ENCODE measurements at places on chromosomes 12 and 14.

GRCh38 chr12:85076688-85077430 is 40.7 kb downstream of the LRRIQ1 start:
- DNase-seq: no peak

DNA sequence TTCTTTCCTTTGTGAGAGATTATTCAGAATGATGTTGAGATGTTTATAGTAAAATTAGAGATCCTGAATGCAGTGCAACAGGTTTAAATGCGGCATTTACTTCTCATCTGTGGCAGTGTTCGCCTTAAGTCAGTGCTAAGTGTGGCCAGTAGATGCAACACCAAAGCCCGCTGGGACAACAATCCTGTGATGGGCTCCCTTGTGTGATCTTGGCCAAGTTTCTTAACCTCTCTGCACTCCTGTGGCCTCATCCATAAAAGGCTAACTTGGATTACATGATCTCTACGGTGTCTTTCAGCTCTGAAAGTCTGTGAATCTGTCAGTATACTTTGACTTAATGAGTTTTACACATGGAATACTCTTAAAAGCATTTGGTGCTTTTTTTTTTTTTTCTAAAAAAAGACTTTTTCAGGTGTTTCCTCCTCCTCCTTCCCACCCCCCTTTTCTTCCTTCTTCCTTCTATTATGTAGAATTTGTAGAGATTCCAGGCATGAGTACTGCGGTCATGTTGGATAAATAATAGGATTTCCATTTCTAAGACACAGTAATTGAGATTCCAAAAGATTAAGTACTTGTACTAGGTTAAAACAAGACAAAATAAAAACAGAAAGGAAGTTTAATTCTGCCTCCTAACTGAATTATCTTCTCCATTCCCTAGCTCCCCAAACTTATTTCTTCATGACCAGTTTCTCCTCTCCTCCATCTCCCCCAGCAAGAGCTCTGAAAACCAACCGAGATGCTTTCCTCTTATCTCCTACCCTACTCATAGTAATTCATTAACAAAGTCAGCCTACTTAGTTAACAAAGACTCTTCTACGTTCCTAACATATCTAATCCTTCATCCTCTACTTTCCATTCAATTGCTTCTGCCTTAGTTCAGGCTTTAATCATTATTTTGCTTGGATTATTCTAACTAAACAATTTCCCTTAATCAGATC is 42.2 kb upstream of the NAV3 start:
- DNase-seq: no peak

DNA sequence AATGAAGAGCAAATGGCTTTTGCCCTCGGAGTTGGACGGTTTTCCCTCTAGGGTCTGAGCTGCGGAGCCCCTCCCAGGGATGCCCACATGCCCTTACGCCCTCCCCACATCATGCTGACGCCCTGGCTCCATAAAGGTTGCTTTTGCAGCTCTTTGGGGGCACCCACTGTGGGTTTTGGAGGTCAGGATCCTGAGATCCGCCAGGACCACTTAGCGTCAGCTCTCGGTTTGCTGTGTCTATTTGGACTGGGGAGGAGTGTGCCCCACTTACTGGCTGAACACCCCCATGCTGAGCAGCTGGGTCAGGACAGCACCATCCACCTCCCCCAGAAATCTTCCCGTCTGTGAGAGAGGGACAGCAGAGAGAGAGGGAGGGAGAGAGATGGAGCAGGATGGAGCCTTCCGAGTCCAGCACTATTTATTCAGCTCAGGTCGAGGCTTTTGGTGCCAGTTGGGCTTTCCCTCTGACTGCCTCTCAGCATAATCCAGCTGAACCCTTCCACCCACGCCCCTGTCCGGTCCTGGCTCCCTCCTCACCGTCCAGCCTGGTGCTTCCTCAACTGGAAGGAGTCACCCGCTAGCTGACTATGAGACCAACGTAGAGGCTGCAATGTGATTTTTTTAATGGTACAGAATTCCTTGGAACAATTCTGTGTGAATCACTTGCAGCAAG is 18.9 kb upstream of the LRTM2 start:
- no peak for DNase-seq

GRCh38 chr14:61699027-61699426 is 3.7 kb downstream of the HIF1A start:
- no peak for DNase-seq

GRCh38 chr12:69440016-69440415 is 30.2 kb upstream of the FRS2 start:
- DNase-seq: no peak

- peak; percentile 48 for DNase-seq
Observed at GRCh38 chr14:80996049-80996901, 40.9 kb downstream of the TSHR start.

- DNase-seq: no peak
Observed at GRCh38 chr12:127306604-127307215, 960.3 kb upstream of the TMEM132C start.

- DNase-seq: no peak
Observed at GRCh38 chr12:112439769-112440168, 21.0 kb downstream of the PTPN11 start.

DNA sequence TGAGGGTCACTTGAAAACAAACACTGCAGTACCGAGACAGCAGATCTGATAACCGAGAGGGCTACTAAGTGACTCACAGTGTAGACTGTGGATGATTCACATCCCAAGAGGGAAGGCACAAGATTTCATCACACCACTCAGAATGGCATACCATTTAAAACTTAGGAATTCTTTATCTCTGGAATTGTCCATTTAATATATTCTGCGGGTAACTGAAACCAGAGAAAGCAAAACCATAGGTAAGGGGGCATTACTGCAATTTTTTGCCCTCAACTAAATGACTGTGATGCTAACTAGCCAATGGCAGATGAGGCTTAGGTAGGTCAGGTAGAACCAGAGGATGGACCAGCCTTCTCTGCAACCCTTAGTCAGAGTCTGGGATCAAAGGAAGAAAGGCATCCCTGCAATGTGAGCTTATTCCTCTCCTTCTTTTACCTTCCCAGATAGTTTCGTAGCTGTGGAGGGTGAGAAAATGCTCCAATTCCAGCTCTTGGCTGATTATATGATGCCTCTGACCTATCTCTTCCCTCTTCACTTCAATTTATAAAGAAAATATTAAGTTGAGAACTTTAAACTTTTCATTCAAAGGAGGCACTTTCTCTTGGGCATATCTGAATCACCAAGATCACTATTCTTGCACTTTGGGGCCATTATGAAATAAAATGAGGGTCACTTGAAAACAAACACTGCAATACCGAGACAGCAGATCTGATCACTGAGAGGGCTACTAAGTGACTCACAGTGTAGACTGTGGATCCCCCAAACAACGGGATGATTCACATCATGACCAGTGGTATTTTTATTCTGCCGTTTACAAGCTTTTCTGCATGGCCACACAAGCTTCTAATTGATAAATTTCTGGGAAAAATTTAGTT is 6.8 kb downstream of the ART4 start:
- no peak for DNase-seq

DNA sequence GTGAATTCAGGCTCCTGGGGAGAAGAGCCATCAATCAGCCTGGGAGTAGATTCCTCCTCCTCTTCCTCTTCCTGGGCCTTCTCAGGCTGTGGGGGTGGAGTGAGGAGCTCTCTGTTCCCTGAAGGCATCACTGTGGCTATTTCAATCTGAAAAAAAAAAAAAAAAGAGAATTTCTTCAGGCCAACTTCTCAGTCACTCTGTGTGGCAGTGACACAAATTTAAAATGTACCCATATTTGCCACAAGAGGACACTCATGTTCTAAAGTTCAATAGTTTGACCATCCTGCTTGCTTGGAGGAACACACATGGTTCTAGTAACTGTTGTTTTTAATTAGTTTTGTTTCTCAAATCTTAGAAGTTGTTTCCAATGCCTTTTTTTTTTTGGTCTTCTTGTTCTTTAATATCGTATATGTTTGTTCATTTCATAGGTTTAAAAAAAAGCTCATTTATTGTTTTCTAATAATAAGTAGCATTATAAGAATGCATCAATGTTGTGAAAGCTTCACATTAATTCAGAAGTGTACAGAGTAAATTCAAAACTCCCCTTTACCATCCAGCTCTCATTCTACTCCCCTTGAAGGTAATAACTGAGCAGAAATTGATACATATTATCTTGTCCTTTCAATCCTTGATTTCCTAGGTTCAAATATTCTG is 23.3 kb upstream of the CCER1 start:
- no peak for DNase-seq

DNA sequence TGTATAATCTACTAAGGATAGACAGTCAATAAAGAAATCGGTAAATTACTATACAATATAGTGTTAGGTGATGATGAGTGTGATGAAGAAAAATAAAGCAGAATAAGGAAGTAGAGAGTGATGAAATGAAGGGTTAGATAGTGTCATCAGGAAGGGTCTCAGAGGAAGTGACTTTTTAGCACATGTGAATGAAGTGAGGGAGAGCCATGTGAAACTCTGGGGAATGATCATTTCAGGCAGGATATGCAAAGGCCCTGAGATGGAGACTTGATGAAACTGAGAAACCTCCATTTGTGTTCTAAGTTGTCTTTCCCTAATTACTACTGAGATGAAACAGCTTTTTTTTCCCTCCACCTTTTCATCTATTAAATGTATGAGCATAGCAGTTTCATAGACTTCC is 19.4 kb upstream of the GNPTAB start:
- no peak for DNase-seq

GRCh38 chr12:3333583-3333982 is 157.4 kb upstream of the PRMT8 start:
- DNase-seq: no peak

GRCh38 chr12:112252184-112252583 is 126.8 kb downstream of the TRAFD1 start:
- DNase-seq: no peak

DNA sequence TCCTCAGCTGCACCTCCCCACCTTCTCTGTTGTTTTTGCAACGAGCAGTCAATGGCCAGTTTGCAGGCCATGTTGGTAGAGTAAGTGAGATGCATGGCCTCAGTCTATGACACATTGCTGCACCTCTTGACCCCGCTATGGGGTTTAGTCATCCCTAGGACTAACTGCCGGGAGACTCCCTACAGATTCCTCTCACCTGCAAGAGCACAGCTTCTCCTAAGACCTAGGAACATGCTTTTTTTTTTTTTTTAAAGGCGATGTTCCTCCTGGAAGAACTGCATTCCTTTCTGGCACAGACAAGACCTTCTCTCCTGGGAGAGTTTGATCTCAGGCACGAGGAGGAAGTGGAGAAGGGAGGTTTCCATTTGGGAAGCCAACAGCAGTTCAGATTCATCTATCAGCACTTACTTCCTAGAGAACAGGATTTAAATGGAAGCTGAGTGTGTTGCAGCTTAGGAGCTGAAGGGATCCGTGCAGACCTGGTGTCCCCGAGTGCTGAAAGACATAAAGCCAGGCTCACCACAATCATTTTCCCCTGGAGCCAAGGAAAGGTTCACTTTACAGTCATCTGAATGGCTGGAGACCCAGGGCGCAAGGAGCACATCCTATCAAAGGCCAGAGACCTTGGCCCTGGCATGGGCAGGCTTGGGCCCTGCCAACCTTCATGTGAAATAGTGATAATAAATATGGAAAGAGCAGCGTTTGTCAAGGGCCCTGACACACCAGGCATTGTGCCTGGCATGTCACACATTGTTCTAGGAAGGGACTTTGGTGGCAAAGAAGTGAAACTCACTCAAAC is 104.1 kb downstream of the LGMN start:
- no peak for DNase-seq

DNA sequence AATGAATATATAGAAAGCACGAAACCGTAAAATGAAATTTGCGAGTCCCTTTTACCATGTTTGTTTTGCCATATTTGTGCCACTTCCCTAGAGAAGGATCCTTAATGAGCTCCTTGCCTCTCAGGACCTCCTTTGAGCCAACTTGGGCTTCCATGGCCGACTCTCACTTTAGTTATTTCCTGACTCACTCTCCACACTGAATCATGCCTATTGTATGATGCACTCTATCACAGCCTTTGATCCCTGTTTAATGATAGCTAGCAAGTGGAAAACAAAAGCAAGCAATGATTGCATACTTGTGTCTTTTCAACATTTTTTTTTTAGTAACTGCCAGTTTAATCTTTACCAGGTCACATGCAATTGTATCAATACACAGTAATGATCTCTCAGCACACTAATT is 153.2 kb downstream of the CCER1 start:
- DNase-seq: no peak

DNA sequence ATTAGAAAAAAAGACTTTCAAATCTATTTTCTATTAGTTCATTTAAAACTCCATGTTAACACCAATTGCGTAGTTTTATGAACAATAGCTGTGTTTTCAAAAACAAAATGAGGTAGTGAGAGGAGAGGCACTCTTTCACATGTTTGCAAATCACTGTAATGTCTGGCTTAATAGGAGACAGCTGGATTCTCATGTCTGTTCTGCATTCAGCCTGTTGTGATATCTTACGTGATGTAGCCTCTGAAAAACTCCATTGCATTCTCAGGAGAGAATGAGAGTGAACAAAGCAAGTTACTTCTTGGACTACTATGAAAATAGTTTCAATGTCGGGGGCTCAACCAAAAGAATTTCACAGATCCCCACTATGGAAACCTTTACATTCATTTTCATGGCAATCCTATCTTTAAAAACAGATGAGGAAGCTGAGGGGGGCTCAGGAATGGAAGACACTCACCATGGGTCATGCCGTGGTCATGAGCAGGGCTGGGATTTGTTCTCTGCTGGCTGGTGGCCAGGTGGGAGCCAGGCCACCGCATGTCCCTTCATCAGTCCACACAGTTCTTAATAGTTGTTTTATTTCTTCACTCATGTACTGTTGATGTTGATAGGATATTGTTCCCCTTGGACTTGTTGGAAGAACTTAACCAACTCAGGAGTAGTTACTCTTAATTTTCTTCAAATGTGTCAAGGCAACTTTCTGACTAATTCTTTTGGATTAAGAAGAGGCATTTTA is 346.2 kb upstream of the FAR2 start:
- DNase-seq: no peak

- DNase-seq: peak; percentile 35
Observed at GRCh38 chr12:2691345-2692071, 103.3 kb upstream of the FKBP4 start.

GRCh38 chr12:50720085-50720484 is 43.8 kb upstream of the ATF1 start:
- no peak for DNase-seq

DNA sequence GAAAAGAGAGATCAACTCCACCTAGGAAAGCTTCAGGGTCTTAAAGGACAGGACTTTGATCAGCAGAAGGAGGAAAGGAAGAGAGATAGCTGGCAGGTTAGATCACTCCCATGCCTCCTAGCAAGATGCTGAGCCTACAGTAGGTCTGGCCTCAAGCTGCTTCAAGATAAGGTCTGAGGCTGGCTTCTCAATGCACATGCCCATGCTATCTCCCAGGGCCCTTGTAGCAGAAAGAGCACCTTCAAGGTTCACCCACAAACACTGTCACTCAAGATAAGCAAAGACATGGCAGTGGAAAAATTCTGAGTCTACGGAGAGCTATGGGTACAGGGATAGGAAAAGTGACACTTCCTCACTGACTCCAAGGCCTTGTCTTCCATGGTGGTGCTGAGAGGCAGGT is 14.3 kb downstream of the REM2 start:
- DNase-seq: no peak

DNA sequence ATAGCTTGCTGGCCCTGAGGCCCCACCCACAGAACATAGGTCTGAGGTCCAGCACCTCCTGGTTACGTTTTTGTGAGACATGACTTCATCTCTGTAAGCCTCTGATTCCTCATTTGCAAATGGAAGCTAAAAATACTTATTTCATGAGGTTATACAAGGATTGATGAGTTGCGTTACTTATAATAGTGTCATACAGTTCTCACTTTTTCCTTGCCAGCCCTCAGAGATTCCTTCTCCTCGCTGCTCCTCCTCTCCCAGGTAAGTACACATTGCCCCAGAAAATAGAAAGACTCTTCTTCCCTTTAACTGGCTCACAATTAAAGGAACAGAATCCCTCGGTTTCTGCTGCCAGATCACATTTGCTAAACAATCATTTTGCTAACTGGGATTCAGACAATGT is 739.2 kb downstream of the VRK1 start:
- no peak for DNase-seq
